ENCODE measurements at places on chromosomes 4 and X.

GRCh38 chr4:1644891-1645657, 39.0 kb downstream of the FAM53A start:
- DNase-seq, result peak; percentile 94

GRCh38 chrX:21354725-21355124, 19.5 kb upstream of the CNKSR2 start:
- no peak for DNase-seq

- no peak for DNase-seq
Observed at GRCh38 chrX:86078650-86079049, 31.3 kb upstream of the CHM start.

DNA sequence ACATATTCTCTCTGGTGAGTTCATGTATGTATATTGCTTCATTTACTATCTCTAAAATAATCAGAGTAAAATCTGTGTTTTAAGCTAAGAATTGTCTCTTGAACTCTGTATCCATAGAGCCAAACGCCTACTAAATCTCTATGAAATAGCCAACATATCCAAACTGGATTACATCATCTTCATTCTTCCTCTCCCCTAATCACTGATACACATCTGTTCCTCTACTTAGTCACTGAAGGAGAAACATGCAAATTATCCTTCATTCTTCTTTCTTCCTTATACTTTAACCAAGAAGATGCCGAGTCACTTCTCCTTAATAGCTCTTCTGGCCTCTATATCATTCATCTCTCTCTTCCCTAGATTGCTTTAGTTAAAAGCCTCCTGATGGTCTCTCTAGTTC, 630.4 kb upstream of the FTHL17 start:
- no peak for DNase-seq

DNA sequence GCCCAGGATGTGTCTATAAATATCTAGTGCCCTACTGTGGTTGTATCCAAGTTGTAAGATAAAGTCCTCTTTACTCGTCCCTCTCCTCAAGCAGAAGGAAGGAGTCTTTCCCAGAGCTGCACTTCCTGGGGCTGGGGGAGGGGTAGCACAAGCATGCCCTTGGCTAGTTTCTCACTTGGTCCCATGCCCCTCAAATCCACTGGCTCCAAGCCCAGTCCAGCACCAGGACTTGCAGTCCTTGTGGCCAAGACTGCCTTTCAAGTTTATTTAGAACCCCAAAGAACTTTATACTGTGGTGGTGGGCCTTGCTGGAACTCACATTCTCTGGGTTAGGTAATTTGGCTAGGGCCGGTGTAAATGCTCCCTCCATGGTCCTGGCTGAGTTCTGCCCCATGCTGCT, 43.2 kb upstream of the SLC10A4 start:
- DNase-seq, result peak; percentile 15

DNA sequence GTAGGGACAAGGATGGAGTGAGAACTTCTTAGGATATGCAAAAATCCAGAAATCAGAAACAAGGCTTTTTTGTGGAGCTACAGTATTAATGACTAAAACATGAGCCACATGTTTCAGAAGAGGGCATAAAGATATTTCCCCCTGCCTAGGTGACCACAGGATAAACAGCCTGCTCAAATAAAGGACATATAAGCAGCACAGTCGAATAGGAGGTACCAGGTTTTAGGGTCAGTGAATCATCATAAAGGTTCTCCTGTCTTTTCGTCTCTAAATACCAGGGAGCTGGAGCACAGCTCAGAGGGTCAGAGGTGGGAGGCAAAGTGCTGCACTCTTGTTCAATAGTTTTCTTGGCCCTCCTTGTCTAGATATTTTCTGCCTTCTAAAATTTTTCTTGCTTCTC, 211.9 kb upstream of the HS3ST1 start:
- DNase-seq, result no peak

DNA sequence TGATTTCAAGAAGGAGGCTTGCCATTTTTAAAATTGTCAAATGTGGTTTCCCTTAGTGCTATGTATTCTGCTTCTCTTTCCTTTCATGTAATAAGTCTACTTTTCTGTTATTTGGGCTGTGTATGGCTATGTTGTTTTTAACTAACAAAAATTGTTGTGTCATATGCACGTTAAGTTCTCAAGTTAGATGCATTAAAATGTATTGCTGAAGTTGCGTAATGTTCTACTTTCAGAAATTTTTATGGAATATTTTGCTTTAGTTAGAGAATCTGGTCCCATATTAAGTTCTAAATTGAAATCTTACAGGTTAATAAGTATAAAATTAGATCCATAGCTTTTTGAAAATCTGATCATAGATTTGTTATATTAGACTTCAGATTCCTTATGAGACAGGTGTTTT, 133.2 kb downstream of the TLL1 start:
- DNase-seq, result no peak

DNA sequence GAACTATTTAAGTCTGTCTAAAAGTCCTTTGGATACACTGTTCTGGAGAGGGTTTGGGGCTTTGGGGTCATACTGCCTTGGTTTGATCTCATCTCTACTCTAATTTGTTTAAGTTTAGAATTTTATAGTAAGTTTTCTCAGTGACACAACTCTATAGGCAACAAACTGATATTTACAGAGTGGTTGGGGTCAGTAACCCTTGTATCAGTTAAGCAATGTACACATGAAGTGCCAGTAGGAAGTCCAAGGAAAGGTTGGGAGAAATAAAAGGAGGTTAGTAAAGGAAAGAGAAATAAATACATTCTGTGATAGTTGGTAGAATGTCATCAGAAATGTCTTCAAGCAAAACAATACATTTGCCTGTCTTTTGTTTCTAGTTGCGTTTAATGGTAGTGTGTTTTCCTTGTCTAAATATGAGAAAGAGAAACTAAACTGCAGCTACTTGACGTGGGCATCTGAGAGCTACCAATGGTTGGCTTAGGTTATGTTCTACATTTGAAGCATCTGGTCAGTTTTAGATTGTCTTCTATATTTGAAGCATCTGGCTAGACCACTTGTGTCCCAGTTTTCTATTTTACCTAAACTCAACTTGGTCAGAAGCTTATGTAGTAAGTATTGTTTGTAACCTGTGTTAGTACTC, 6.9 kb downstream of the ATP7A start:
- no peak for DNase-seq

DNA sequence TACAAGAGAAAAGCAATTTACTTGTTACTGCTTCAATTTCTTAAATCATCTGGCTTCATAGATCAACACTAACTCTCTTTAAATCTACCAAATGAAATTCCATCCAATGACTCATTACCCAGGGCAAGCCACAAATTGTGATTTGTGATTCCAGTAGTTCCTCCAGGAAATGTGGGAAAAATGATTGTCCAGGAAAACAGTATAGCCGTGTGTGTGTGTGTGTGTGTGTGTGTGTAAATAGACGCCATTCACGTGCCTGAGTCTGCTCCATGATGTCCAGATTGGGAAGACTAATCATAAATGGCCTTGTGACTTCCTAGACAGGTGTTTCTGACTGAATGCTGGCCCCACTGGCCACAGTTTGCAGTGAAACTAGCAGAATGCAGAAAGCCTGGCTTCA, 121.3 kb downstream of the HS6ST2 start:
- no peak for DNase-seq

Measured in pons (tissue), 1 donor.